Activated naive CD4-positive, alpha-beta T cell (primary cell): ENCODE measurements at places on chromosomes 7 and 10.
A peak's percentile ranks its signal among the peaks of the same experiment; 100 is the strongest.

DNA sequence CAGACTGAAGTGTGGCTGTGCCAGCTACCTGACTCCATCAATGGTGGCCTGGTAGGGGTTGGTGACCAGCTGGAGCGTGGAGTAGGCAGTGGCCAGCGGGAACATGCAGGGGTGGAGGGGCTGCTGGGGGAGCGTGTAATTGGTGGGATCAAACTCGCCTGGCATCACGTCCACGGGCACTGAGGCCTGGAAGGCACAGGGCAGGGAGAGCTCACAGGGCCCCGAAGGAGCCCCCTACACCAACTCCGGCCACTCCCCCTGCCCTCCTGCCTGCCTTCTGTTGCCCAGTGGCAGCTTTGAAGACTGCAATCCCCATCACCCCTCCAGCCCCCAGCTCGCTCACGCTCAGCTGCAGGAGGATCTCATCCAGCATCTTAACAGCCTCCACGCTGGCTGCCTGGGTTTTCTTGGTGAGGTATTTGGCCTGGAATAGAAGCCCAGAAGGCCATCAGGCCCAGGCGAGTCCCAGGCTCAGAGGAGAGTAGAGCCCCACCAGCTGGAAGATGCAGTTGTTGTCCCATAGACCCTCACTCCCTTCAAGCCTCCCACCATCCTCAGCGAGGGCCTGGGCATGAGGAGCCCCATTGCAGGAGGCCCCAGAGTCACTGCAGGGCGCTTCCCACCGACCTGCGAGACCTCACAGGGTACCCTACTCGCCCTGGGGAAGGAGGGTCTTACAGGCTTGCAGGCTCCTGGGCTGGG, 7.1 kb downstream of the POLD2 start:
- no peak for DNase-seq

GRCh38 chr7:46651070-46651469, 730.0 kb upstream of the IGFBP3 start:
- DNase-seq = no peak

- DNase-seq = no peak
Measured at GRCh38 chr7:80977751-80978150, 58.9 kb upstream of the SEMA3C start.

DNA sequence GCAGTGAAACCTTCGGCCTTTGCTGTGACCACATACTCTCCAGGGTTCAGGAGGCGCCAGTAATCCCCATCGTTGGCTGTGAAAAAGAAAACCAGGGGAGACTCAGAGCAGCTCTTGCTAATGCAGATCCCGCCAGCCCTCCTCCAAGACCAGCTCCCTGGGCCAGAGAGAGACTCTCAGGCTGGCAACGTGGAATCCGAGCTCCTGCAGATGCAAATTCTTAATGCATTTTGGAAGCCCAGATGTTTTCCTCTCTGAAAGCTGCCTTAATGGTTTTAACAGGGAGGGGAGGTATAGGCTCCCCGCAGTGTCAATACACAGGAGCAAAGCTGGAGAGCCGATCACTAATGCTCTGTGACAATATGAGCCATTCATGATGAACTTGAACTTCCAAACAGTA, 80.8 kb downstream of the GPR26 start:
- DNase-seq = no peak

GRCh38 chr10:78408671-78409472, 375.2 kb downstream of the RPS24 start:
- no peak for DNase-seq

DNA sequence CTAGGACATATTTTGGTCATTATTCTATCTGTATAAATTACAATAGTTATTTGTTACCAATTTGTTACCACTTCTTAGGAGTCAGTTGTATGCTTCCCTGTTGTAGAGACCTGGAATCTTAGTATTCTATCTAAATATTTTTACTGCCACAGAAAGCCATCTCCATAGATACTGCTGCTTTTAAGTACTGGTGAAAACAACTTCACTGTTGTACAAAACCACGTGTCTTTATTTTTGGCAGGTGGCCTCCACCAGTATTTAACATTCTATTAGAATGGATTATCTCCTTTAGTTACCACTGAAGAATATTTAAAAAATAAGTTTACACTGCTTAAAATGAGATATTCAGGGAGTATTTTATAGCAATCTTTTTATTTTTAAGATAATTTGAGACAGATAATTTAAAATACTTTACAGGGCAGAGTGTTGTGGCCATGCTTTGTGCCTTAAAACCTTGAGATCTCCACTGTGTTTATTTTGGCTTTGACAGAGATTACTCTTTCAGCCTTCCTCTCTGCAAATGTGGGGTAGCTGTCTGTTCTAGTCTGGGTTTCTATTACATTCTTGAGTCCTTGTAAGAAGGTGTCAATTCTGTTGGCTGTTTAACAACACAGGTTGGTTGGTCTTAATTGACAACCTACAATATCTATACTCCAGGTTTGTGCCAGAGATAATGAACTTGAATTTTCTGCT, 185.6 kb downstream of the LRRC4 start:
- DNase-seq = no peak

- DNase-seq = no peak
Measured at GRCh38 chr7:130844811-130845580, 111.0 kb upstream of the KLF14 start.

DNA sequence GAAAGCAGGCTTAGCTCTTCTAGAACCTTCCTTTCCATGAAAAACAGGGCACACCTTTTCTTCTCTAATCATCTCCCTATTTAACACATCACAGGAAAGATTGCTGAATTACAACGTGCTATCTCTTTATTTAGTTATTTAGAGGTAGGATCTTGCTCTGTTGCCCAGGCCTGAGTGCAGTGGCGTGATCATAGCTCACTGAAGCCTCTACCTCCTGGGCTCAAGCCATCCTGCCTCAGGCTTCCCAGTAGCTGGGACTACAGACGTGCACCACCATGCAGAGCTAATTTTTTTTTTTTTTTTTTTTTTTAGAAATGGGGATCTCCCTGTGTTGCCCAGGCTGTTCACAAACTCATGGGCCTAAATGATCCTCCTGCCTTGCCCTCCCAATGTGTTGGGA, 251.2 kb downstream of the PRPF18 start:
- DNase-seq = no peak

DNA sequence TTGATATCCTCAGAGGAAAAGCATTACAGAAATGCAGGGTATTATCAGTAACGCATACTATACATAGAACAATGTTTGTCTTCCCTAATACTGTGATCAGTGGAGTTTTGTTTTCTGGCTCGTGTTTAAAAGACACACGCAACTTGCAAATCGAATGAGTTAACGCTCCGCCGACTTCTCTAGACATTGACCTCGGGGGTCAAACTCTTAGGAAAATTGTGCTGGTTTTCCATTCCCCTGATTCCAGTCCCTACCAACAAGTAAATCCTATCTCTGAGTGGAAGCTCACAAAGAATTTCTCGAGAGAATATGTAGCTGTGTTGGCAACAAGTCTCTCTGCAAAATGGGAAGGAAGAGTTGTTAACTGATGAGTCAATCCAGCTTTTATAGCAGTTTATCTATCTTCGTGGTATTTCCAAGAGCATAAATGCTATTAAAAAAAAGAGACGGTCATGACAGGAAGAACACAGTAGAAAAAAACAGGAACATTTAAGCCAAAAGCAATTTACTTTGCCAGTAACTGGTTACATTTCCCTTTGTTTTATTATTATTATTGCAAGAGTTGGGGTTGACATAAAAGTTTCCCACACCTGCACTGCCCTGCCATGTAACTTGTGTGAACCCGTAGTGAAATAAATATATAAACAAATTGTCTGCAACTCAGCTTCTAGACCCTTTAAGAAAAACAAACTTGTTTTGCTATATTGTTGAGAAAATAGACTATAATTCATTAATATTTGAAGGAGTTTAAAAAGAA, 144.4 kb downstream of the ARID5B start:
- no peak for DNase-seq

GRCh38 chr10:108791794-108792474, 1131.4 kb downstream of the XPNPEP1 start:
- no peak for DNase-seq

DNA sequence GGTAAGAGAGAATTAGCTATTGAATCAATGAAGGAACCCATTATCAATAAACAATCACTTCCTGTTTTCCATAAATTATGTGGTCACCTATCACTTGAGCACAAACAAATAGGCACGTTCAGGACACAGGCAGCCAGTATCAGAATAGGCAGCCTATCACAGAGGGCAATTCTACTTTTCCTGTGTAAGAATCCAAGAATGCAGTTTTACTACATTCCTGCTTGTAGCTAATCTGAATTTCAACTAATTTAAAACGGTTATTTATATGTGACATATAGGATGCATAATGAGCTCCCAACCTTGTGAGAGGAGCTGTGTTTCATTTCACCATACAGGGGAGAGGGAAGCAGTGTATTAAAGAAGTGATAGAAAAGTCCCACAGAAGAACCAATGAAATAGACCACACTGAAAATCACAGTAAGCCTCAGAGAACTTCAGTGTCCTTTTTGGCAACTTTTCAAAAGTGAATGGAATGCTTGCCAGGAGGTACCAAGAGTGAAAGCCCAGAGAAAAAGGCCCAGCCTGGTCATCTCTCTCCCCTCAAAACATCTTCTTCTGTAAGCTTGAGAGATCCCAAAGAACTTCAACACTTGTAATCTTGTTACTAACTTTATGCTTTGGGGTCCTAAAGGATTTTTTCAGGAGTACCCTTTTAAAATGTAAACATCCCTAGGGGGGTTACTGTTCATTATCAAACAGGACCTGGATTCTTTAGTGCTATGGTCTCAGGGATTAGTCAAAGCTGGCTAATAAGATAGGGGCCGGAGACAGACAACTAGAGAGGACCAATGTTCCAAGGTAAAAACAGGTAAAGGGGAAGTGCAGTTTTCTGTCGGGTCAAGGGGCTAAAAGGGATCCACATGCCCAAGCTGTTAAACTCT, 1.3 kb downstream of the IMMP2L start:
- DNase-seq = no peak

DNA sequence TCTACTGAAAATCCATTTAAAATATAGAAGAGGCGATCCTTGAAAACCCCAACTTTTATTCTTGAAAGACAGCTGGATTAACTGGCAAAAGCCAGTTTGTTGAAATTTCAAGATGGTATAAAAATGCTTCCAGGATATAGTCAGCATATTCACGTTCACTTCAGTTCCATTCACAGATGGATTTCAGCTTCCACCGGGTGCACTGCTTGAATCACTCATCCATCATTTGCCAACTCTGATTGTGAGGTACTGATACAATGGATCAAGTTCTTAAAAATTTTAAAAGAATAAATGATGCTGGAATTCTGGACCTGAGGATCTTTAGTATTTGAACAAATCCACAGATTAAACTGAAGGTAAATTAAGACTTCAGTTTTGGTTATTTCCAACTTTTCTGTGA, 2.4 kb downstream of the PURB start:
- DNase-seq = no peak

DNA sequence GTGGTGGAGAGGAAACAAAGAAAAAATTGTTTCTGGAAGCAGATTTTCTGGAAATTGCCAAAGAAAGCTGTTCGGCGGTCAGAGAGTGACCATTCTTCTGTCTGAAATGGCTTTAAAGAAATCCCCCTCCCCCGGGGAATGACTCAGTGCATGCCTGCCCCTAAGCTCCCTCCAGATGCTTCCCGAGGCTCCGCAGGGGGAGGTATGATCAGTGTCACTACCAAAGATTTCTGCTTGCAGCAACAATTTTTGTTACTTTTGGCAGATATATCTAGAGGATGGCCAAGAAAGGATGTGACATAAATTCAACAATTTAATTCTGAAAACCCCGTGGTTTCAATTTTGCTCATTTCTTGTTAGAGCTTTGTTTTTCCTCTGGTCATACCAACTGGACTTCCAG, 163.9 kb downstream of the JCAD start:
- no peak for DNase-seq

DNA sequence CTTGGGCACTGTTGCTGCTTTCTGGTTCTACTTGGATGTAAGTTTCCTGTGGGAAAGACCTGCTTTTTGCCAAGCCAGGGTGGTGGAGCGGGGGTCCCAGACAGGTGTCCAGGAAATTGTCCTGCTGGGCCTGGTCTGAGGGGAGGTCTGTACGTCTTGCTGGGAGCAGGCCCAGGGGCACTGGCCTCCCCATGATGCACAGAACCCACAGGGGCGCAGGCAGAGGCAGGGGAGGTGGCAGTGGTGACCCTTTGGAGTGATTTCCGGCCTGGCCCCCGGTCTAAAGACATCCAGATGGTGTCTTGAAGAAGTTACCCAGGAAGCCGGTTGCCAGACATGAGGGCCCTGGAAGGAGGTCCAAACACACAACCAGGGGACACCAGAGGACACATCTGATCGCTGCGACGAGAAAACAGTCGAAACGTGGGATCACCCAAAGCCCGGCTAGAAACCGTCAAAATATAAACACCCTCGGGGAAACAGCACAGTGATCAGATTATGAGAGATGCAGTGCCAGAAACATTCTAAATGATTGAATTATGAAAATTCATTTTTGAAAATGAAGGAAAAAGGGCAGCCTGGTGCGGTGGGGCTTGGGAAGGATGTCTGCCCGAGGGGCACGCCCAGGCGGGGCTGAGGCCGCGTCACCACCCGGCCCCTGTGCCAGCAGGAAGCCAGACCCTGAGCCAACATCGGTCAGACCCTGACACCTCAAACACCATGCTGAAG, 59.6 kb downstream of the TMEM270 start:
- DNase-seq = no peak

GRCh38 chr7:140364819-140365218, 33.5 kb downstream of the SLC37A3 start:
- no peak for DNase-seq

DNA sequence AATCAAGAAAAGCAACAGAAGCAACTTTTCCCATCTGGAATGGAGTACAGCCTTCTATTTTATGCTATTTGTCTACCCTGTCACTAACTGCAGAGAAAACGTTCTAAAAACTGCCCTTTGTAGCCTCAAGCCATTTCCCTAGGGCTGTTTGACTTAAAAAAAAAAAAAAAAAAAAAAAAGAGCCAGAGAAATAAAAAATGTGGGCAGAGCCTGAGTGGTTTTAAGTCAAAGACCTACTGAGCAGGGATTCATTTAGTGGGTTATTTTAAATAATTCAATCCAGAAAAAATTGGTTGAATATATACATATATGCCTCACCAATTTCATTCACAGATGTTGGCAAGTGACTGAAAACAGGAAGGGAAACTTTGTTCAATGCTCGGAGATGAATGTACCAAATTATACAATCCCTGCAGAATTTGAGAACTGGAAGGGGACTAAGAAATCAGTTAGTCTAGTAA, 75.2 kb downstream of the PPP1R3C start:
- no peak for DNase-seq

DNA sequence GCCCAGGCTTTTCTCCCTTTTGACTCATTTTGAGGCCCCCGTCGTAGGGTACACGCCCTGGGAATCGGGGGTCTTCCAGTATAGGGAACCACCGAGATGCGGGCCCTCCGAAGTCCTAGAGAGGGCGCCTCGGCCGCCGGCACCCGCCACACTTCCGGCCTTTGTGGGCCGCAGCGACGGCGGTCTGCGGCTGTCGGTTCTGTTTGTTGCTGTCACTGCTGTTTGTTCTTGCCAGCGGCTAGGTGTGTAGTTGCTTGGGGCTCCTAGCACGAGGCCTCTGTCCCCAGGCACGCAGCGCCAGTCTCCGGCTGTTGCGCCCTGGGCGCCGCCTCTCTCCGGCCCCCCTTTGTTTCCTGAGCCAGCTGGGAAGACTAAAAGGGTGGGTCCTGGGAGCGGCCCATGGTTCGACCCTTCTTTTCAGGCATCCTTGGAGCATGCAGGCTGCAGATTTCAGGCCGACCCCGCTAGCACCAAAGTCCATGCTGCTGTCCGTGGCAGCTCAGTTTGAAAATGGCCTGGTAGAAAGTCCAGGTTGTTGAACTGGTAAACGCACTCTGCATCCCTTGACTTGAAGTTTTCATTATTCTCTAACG, 17.8 kb upstream of the ZKSCAN1 start:
- peak; percentile 33 for DNase-seq
